ENCODE measurements at places on chromosomes 1 and 21. TPM values are rescaled to one million over a fixed set of nuclear protein-coding genes. Genes with fewer than 3 reads are reported as not detected.

CYP4A11 gene
- 0.13 TPM for total RNA-seq

FGR gene
- 83.8 TPM for total RNA-seq

TEDDM1 gene
- not detected for total RNA-seq

PLD5 gene
- not detected for total RNA-seq

IGFN1 gene
- total RNA-seq: not detected

ADORA3 gene
- total RNA-seq: not detected

NCAM2 gene
- 0.13 TPM for total RNA-seq

BARHL2 gene
- not detected for total RNA-seq

GLUL gene
- total RNA-seq: 172 TPM

Measured in GM12878 (cell line).